ENCODE measurements at places on chromosomes 6 and 20.

GRCh38 chr6:139800837-139801236 lies 426.4 kb upstream of the CITED2 start:
- H3K27ac ChIP-seq: no peak overlapping the region
- H3K4me1 ChIP-seq: no peaks in the 10 kb centered on the region
- no peaks in the 10 kb centered on the region for H3K36me3 ChIP-seq
- DNase-seq: peak; percentile 18

DNA sequence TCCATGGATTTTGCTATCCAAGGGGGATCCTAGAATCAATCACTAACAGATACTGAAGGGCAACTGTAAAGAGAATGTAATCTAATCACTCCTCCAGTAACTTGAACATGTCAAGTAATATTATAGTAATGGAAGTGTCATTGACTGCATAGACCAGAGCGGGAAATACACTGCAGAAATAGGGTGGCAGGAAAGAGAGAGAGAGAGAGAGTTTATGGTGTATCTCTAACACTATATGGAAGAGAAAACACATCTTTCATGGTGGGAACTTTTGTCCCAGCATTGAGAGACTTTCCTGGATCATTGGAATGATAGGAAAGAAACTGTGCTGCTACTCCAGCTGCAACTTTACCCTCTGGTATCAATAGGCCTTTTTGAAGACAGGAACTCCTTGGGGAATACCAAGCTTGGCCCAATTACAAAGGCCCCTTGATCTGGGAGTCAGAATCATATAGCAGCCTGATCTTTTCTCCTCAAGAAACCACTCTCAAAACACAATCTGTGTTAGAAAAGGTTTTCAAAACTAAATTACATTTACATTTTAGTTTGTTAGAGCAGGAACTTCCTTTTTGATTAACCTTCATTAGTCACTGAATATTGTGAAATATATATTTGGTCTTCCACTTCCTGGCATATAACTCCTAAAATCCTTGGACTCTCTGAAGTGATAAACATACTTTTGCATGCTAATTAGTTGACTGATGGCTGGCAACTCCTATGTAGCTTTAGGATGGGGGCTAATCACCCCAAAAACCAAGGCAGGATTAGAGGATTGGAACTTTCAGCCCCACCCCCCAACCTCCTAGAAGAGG lies 29.5 kb upstream of the RNGTT start:
- no peaks in the 10 kb centered on the region for H3K27me3 ChIP-seq
- DNase-seq: no peak
- H3K36me3 ChIP-seq: no peaks in the 10 kb centered on the region
- H3K4me3 ChIP-seq: no peak overlapping the region
- H3K27ac ChIP-seq: peak overlapping the region; percentile 41

DNA sequence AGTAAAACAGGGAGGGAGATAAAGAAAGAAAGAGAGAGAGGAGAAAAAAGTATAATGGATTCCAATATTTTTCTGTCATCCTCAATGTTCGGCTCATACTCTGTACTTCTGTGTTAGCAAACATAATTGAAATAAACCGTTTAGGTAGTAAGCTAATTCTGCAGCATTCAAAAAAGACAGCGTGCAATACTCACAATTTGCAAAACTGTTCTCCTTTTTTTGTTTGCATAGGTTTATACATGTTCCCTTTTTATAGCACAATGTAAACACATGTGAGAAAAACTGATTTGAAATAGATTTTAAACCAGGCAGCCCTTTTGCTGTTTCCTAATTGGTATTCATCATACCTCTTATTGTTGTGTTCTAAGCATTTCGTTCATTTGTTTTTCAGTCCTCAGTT lies 188.9 kb downstream of the PLCB1 start:
- no peak overlapping the region for H3K27ac ChIP-seq
- H3K27me3 ChIP-seq: no peaks in the 10 kb centered on the region
- no peaks in the 10 kb centered on the region for H3K4me1 ChIP-seq
- H3K36me3 ChIP-seq: no peaks in the 10 kb centered on the region
- H3K4me3 ChIP-seq: no peak overlapping the region

- no peak overlapping the region for H3K4me3 ChIP-seq
- DNase-seq: no peak
- no peaks in the 10 kb centered on the region for H3K36me3 ChIP-seq
- no peaks in the 10 kb centered on the region for H3K4me1 ChIP-seq
- H3K27ac ChIP-seq: no peak overlapping the region
These were observed 150.8 kb downstream of the GRIK2 start for GRCh38 chr6:101544286-101544685.

- no peak overlapping the region for H3K27ac ChIP-seq
- DNase-seq: no peak
- no peaks in the 10 kb centered on the region for H3K4me1 ChIP-seq
- no peak overlapping the region for H3K4me3 ChIP-seq
- H3K27me3 ChIP-seq: no peaks in the 10 kb centered on the region
These were observed 108.2 kb downstream of the CFAP61 start for GRCh38 chr20:20160520-20160919.

DNA sequence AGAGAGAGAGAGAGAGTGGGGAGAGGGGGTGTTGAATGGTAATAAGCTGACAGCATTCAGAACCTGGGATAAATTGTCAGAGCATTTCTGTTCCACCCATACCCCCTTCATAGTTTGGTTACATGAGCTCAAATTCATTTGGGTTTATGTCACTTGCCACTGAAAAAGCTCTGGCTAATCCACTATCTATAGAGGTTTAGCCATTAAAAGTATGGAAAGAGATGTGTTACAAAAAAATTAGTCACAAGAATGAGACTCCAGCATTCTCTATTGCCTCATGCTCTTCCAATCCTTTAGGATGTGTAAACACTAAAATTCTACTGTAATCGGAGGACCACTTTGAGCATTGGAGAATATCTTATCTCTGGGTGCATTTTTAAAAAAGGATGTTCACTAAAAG lies 297.6 kb upstream of the TCF21 start:
- H3K27me3 ChIP-seq: no peaks in the 10 kb centered on the region
- H3K27ac ChIP-seq: no peak overlapping the region
- H3K4me1 ChIP-seq: no peaks in the 10 kb centered on the region

GRCh38 chr6:169365567-169366257 lies 112.1 kb upstream of the THBS2 start:
- no peak for DNase-seq
- no peak overlapping the region for H3K4me3 ChIP-seq
- H3K27me3 ChIP-seq: no peaks in the 10 kb centered on the region
- no peaks in the 10 kb centered on the region for H3K4me1 ChIP-seq

DNA sequence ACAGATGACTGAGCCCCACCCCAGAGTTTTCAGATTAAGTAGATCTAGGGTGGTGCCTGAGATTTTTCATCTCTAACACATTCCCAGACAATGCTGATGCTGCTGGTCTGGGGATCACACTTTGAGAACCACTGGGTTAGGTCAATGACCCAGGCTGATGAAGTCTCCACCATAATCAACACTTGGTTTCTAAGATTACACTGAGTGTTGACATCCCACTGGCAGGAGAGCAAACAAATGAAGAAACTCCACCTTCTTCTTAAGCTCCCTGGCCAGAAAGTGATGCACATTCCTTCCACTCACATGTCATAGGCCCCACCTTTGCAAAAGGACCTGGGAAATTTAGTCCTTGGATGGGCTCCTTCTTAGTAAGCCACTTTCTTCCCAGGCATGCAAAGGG lies 53.1 kb downstream of the MAFB start:
- H3K4me3 ChIP-seq: no peak overlapping the region
- H3K27ac ChIP-seq: no peak overlapping the region
- H3K27me3 ChIP-seq: no peaks in the 10 kb centered on the region
- DNase-seq: no peak
- H3K36me3 ChIP-seq: no peaks in the 10 kb centered on the region
- H3K4me1 ChIP-seq: no peaks in the 10 kb centered on the region

DNA sequence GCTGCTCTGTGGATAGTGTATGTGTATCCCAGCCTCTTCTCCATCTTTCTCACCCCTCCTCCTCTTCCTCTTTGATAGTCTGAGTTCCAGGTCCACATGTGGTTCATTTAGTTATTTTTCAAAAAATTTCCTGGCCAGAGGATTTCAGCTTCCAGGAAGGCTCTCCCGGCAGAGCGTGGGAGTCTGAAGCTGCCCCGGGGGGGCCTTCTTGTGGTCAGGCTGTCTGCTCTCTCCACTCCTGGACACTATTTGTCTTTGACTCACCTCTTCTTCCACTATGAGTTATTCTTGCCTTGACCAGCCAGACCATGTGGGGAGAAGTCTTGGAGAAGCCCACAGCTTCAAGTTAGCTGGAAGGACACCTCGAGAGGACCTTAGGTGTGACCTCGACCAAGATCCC lies 258.8 kb downstream of the CDC5L start:
- no peaks in the 10 kb centered on the region for H3K36me3 ChIP-seq
- no peak overlapping the region for H3K27ac ChIP-seq
- H3K27me3 ChIP-seq: no peaks in the 10 kb centered on the region

GRCh38 chr20:15739035-15739434 lies 834.2 kb downstream of the KIF16B start:
- no peaks in the 10 kb centered on the region for H3K4me1 ChIP-seq
- H3K27ac ChIP-seq: no peak overlapping the region
- DNase-seq: no peak
- H3K36me3 ChIP-seq: no peaks in the 10 kb centered on the region
- H3K4me3 ChIP-seq: no peak overlapping the region
- H3K27me3 ChIP-seq: no peaks in the 10 kb centered on the region

DNA sequence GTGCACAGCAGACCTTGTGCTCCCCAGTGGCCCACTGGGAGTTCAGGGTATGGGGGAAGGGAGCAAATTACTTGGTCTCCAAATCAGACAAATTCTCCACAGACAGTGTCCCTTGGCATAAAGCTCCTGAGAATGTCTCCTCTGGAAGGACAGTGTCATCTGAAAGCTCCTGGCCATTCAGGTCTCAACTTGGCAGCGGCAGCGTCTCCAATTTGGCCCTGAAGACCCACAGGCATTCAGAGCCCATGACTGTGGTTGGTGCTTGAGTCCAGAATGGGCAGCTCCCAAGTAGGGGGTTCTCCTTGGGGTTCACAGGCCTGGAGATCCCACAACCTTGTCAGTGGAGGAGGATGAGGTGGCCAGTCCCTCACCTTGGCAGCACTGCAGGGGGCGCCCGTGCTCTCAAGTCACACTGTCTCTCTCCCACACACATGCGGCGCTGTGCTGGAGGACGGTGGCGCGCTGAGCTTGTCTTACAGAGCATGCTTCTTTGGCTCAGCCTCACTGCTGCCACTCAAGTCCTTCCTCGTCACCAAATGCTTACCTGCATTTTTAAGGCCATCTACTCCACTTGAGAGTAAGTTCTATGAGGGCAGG lies 20.7 kb downstream of the DYNLRB1 start:
- H3K4me1 ChIP-seq: peaks cover 17% of the 10 kb centered on the region
- peak; percentile 73 for DNase-seq
- H3K27me3 ChIP-seq: no peaks in the 10 kb centered on the region

- H3K4me3 ChIP-seq: peak overlapping the region; percentile 15
- peaks cover 73% of the 10 kb centered on the region for H3K4me1 ChIP-seq
- peak overlapping the region; percentile 86 for H3K27ac ChIP-seq
- H3K36me3 ChIP-seq: no peaks in the 10 kb centered on the region
- peak; percentile 88 for DNase-seq
These were observed 39.0 kb upstream of the SLCO4A1 start for GRCh38 chr20:62603021-62603906.

DNA sequence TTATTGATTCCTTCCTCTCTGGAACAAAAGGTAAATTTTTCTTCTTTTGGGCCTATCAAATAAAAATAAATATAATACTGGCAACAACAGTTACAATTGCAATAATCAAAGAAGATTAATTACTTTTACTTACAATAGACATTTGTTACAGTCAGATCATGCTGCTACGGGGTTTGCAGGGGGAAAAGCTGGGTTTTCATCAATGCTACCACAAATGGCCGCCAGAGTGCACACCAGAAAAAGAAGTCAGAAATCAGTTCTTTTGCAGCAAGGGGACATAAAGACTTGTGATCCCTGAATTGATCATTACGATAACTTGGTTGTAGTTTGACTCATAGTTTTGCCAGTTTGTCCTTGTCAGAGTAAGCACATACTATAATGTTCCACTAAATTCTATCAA lies 714.5 kb upstream of the EYS start:
- no peaks in the 10 kb centered on the region for H3K36me3 ChIP-seq
- peak; percentile 8 for DNase-seq
- no peak overlapping the region for H3K4me3 ChIP-seq
- H3K4me1 ChIP-seq: no peaks in the 10 kb centered on the region
- H3K27ac ChIP-seq: no peak overlapping the region

DNA sequence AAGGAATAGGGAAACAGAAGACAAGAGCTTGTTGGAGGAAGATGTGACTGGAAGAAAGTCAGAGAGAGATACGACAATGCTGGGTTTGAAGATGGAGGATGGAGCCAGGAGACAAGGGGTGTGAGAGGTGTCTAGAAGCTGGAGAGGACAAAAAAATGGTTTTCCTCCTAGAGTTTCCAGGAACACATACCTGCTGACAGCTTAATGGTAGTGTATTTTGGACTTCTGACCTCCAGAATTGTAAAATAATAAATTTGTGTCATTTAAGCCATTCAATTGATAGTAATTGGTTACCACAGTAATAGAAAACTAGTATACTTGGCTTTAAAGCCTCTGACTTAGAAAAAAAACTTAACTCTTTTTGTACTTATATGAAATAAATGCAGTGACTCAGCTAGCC lies 3.6 kb downstream of the AIG1 start:
- no peak overlapping the region for H3K27ac ChIP-seq
- H3K4me1 ChIP-seq: no peaks in the 10 kb centered on the region
- no peaks in the 10 kb centered on the region for H3K36me3 ChIP-seq
- H3K27me3 ChIP-seq: no peaks in the 10 kb centered on the region
- DNase-seq: peak; percentile 11

DNA sequence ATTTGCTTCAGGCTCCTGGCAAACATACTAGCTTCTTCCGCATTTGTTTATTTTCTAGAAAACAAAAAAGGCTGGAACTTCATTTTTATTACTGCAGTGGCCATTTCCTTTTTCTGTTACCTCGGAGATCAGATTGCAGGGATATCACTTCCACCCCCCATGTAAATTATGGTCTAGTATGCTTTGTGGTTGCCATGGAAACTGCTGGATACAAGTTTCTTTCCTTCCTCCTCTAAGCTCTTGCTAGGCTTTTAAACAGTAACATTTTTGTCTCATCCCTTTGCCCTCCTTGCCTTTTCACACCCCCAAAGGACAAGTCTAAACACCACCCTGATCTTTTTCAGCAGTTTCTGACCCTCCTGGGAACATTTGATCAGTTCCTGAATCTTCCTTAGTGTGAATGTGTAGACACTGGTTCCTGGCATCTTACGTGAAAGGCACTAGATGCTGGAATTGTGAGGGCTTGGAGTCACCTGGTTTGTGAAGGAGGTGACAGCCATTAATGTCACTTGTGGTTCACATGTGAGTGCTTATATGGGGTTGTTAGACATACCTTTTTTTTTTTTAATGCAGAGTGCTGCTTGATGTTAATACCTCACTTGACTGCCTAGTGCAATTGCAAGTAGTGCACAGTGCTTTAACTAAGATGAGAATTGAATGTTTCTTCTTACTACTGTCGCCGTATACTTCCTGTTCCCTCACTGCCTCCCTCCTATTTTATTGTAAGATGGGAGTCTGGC lies 181.6 kb downstream of the JARID2 start:
- H3K36me3 ChIP-seq: no peaks in the 10 kb centered on the region
- no peak for DNase-seq
- no peak overlapping the region for H3K4me3 ChIP-seq

Measured in stomach (tissue), 19 donors.